Activated CD8-positive, alpha-beta T cell treated with anti-CD3 and anti-CD28 coated beads, Interleukin-2, amount 10 ng/mL, durations not matched to agents 7 days and 5 days (primary cell): ENCODE measurements at places on chromosomes 12 and 14.

DNA sequence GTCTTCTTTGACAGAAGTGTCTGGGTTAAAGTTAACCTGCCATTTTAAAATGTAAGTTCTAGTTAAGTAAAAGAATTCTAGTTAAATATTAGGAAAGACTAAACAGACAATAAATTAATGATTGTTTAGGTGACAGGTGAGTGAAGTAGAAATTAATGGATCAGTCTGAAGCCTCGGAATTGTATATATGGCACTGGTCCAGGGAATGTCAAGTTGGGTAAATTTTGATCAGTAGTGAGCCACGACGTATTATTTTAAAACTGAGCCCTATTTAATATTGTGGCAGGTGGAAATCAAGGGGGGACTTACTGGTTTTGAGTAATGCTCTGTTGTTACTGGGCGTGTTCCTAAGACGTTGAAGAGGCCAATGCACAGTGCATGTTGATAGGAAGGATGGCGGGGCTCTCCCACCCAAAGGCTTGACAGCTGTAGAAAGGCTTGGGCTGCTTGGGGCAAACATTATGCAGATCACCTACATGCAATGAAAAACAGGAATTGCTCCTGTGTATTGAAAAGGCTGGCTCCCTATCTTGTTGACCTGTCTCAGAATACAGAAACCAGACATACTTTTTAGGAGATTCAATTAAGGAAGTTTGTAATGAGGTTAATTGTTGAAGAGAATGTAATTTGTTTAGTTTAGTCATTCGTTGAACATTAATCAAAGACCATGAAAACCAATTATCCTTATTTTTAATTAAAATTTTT is 5.9 kb upstream of the PPFIBP1 start:
- no peak overlapping the region for H3K4me3 ChIP-seq
- H3K4me1 ChIP-seq: peaks cover 4% of the 10 kb centered on the region
- H3K27me3 ChIP-seq: peaks cover 38% of the 10 kb centered on the region
- DNase-seq: no peak
- H3K27ac ChIP-seq: no peak overlapping the region
- H3K36me3 ChIP-seq: no peaks in the 10 kb centered on the region

DNA sequence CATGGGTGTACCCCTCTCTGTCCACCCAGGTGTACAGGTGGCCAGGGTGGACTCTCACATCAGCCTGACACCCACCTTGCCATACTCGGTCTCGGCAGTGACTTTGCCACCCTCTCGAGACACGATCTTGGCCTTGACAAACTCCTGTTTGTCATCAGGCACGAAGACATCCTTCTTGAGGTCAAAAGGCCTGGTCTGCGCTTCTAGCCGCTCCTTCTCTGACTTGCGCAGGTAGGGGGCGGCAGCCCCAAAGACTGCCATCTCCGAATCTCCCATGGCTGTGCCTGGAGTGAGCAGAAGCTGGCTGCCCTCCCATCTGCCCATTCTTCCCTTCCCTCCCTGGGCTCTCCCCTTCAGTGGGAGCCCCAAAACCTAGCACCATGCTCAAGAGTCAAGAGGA is 2.0 kb downstream of the MYH7 start:
- H3K27me3 ChIP-seq: no peaks in the 10 kb centered on the region
- H3K27ac ChIP-seq: no peak overlapping the region
- no peaks in the 10 kb centered on the region for H3K36me3 ChIP-seq
- H3K4me3 ChIP-seq: no peak overlapping the region

DNA sequence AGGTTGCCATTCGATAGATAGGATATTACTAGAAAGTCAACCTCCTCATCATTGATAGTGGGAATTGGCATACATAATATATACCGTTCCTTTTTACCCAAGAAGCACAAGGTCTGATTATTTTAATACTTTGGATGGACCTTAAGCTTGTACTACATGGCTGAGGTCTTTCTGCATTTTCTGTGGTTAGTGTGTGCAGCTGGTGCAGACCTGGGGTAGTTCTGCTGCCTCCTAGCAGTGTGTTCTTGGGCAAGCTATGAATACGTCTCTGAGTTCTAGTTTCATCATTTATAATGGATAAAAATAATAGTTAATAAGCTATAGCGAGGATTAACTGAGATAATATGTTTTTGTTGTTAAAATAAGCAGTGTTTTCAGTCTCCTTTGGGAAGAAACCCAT is 2.2 kb downstream of the ZDHHC17 start:
- H3K4me1 ChIP-seq: peaks cover 30% of the 10 kb centered on the region
- no peak overlapping the region for H3K27ac ChIP-seq
- no peaks in the 10 kb centered on the region for H3K27me3 ChIP-seq
- H3K36me3 ChIP-seq: peaks cover 10% of the 10 kb centered on the region
- H3K4me3 ChIP-seq: peak overlapping the region; percentile 99
- DNase-seq: no peak

DNA sequence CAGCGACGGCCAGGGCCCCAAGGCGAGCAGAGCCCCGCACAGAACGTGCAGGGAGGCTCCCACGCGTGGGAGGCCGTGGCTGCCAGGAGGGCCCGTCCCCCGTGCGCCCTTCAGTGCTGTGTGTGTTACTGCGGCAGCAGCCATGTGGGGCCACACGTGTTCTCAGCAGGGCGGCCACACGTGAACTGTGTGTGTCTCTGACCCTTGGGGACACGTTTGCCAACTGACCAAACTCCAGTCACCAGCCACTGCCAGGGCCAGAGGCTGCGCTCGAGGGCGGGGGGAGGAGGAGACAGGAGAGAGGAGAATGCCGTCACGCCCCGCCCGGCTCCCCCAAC is 57.7 kb downstream of the GALNT9 start:
- H3K27me3 ChIP-seq: peaks cover 2% of the 10 kb centered on the region
- no peak for DNase-seq
- H3K4me3 ChIP-seq: no peak overlapping the region

- H3K4me3 ChIP-seq: peak overlapping the region; percentile 63
- peaks cover 14% of the 10 kb centered on the region for H3K36me3 ChIP-seq
- H3K27me3 ChIP-seq: no peaks in the 10 kb centered on the region
- peak overlapping the region; percentile 84 for H3K27ac ChIP-seq
Observed at GRCh38 chr14:61568572-61569011, 126.7 kb upstream of the HIF1A start.

DNA sequence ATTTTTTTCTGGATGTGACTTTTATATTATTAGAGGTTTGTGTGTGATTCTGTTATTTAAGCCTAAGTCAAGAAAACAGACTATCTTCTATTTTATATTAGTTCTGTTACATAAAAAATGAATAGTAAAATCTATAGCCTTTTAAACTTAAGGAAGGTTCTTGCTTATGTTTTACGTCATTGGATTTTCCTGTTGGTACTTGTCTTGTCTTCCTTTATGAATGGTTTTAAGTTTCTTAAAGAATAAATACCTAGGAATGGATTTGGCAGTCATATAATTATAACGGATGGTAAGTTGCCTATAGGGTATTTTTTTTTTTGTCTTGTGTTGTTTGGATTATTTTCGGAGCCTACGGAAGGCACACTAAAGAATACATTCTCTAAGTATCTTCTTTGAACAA is 161.8 kb upstream of the PTPRQ start:
- no peak overlapping the region for H3K4me3 ChIP-seq
- H3K36me3 ChIP-seq: no peaks in the 10 kb centered on the region
- no peaks in the 10 kb centered on the region for H3K27me3 ChIP-seq
- H3K27ac ChIP-seq: no peak overlapping the region
- no peak for DNase-seq

- H3K36me3 ChIP-seq: no peaks in the 10 kb centered on the region
- no peak overlapping the region for H3K27ac ChIP-seq
- no peak for DNase-seq
- H3K4me3 ChIP-seq: no peak overlapping the region
- peaks cover 19% of the 10 kb centered on the region for H3K27me3 ChIP-seq
Observed at GRCh38 chr14:99612738-99613330, 8.8 kb upstream of the CCDC85C start.

GRCh38 chr12:128830505-128830893 is 6.7 kb upstream of the SLC15A4 start:
- peaks cover 2% of the 10 kb centered on the region for H3K27me3 ChIP-seq
- no peak for DNase-seq
- peaks cover 14% of the 10 kb centered on the region for H3K4me1 ChIP-seq
- peak overlapping the region; percentile 43 for H3K4me3 ChIP-seq
- H3K27ac ChIP-seq: peak overlapping the region; percentile 69

DNA sequence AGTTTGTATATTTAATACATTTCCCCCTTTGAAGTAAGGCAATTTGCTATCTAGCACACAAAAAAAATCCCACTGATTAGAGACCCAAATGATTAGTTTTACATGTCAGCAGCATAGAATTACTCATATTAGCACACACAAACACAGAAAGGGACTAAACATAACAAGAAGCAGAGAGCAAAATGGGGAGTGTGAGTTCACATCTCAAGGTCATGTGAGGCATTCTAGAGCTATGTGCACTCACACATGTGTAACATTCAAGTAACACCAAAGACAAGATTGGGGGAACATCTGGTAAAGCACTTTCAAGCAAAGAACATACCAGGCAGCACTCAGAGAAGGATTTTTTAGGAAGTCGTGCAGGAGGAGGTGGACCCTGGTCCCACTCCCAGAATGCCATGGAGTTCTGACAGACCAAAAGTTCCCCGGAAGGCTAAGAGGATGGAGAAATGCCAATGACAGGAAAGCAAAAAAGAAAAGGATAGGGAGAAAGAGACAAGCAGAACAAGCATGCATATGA is 105.8 kb upstream of the SINHCAF start:
- no peak overlapping the region for H3K4me3 ChIP-seq
- H3K27ac ChIP-seq: no peak overlapping the region
- H3K4me1 ChIP-seq: no peaks in the 10 kb centered on the region
- peaks cover 5% of the 10 kb centered on the region for H3K27me3 ChIP-seq

- H3K36me3 ChIP-seq: peaks cover 33% of the 10 kb centered on the region
- H3K27ac ChIP-seq: peak overlapping the region; percentile 8
- peaks cover 27% of the 10 kb centered on the region for H3K4me1 ChIP-seq
- H3K27me3 ChIP-seq: no peaks in the 10 kb centered on the region
- H3K4me3 ChIP-seq: no peak overlapping the region
Observed at GRCh38 chr14:89325299-89325883, 91.6 kb downstream of the FOXN3 start.

GRCh38 chr14:102140027-102140749 is 491 bp downstream of the WDR20 start:
- H3K4me1 ChIP-seq: peaks cover 25% of the 10 kb centered on the region
- H3K36me3 ChIP-seq: peaks cover 4% of the 10 kb centered on the region
- peak overlapping the region; percentile 78 for H3K4me3 ChIP-seq
- H3K27me3 ChIP-seq: no peaks in the 10 kb centered on the region

GRCh38 chr12:100963381-100963780 is 168.8 kb downstream of the ANO4 start:
- H3K4me3 ChIP-seq: no peak overlapping the region
- H3K27me3 ChIP-seq: no peaks in the 10 kb centered on the region
- DNase-seq: no peak
- H3K36me3 ChIP-seq: no peaks in the 10 kb centered on the region
- H3K4me1 ChIP-seq: no peaks in the 10 kb centered on the region

DNA sequence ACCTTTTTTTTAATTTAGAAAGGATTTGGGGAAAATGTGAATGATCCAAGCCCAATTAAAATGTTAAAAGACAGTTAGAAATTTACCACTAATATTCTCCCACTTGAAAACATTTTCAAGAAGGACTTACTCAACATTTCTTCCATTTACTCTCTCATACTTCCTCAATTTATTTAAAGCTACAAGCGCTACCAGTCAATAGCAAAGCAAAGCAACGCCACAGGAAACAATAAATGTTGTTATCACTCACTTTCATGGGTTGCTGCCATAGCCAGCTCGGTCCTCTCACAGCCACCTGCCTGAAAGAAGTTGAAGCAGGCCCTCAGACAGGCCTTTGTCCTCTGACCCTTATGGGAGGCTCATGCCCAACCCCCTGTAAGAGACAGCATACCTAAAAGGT is 6.0 kb upstream of the SOS2 start:
- H3K36me3 ChIP-seq: peaks cover 9% of the 10 kb centered on the region
- H3K4me3 ChIP-seq: no peak overlapping the region
- DNase-seq: no peak
- H3K27me3 ChIP-seq: no peaks in the 10 kb centered on the region
